Naive thymus-derived CD8-positive, alpha-beta T cell (primary cell): ENCODE measurements at places on chromosomes 7 and 10.

DNA sequence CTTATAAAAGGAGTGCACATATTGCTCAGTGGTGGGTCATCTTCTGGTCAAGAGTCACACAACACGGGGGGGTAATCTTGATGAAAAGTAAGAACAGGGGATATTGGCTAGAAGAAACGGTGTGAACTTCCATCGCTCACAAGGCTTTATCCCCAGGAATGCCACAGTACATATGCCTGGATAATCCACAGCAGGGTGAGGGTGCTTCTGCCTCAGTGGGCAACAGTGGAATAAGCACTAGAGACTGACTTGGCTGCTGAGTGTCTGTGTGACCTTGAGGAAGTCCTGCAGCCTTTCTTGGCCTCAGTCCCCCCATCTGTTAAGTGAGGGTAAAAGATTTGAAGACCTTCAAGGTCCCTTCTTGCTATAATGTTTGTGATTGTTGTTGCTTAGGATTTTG is 44.9 kb upstream of the SHH start:
- no peak for DNase-seq

DNA sequence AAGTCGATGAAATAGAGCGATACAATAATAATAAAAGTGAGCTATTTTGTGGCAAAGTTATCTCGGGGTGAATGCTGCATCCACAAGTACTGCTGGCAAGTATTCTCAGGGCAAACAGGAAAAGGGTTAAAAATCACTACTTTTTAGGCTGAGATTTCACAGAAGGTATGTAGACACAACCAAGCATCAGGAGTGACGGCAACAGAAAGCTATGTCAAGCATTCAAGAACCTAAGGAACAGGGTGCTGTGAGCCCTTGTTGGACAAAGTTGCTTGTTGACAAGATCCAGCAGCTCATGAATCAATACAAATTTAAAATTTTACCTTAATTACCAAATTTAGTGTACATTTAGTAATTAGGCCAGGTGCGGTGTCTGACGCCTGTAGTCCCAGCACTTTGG is 41.2 kb upstream of the C1QL3 start:
- DNase-seq: no peak

- no peak for DNase-seq
These were observed 5.3 kb upstream of the SCIN start for GRCh38 chr7:12564996-12565764.

GRCh38 chr7:33486633-33487032 is 357.3 kb downstream of the BBS9 start:
- DNase-seq: no peak

GRCh38 chr7:140595468-140596092 is 45.0 kb downstream of the DENND2A start:
- no peak for DNase-seq

DNA sequence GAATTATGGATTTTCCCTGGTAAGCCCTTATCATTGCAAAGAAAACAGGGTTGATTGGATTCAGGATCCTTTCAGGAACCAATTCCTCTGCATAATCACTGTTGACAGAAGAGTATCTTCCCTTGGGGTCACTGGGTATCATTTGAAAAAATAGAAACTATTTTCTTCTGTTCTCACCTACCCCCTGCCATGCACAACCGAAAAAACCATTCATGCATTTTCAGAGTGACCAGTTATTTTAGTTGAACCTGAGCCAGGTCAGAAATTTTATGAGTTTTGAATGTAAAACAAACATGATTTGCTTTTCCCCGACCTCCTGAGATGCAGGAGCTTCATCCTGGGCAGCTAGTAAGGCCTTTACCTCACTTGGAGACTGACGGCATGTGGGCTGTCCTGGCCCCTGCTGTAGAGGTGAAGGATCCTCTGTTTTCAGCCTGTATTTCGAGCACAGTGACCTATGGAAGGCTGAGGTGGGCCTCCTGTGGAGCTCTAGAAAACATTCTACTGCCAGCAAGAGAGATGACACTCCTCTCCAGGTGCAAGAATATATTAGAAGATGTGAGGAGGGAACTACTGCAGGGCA is 30.1 kb downstream of the TMEM178B start:
- no peak for DNase-seq

DNA sequence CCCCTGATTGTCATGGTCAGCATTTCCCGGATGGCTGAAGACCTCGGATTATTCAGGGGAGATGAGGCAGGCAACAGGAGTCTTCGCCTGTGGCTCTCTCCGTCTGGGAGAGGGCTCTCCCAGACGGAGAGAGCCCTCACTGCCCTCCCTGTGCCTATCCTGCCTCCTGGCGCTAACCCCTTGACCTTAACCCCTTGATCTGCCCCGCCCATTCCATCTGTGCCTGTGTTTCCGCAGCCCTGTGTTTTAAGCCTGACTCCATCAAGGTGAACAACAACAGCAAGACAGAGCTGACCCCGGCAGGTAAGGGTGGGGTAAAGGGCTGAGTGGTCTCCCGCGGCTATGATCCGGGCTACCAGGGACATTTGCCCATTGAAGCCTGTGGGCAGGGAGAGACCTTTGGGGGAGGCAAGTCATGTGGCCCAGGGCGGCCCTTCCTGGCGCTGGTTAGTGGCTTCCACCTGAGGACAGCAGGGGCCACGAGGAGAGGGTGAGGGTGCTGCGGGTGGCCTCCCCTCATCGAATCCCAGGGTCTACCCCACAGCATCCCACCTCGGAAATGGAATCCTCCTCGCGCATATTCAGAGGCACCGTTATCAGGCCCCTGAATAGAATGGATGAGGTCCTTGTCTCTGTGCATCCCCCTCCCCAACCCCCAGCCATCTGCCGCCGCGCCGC is 4.2 kb upstream of the MUC12 start:
- no peak for DNase-seq

GRCh38 chr7:106054971-106055532 is 57.1 kb downstream of the SYPL1 start:
- no peak for DNase-seq

DNA sequence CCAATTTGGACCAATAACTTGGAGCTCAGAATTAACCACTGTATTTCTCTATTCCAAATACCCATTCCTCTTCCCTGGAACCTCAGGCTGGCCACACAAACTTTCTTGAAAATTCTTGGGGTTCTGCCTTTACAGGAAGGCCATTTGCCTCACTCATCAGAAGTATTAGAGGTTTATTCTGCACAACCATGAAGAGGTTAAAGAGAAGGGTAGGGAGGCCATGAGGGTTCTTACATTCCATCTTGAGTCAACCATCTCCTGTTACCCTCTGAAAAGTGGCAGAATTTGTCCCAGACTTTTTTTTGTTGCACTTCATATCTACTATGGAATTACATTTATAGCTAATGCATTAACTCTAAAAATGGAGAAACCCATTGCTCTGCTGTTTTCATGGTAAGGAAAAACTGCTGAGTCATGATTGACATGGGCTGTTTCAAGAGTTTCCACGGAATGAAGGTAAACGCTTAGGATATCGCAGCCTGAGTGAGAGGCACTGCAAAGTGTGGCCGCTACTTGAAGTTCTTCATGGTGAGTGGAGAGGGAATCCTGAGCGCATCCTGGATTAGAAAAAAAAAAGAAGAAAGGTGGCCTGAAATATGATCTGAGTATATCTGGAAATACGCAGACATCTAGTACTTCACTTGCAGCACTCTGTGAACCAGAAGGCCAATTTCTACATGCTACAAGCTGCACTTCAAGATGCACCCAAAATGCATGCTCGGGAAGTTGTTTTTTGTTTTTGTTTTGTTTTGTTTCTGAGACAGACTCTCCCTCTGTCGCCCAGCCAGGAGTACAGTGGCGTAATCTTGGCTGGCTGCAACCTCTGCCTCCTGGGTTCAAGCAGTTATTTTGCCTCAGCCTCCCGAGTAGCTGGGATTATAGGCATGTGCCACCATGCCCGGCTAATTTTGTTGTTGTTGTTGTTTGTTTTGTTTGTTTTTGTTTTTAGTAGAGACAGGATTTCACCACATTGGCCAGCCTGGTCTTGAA is 83.7 kb downstream of the KIAA1217 start:
- no peak for DNase-seq

GRCh38 chr10:7932301-7933036 is 114.2 kb downstream of the TAF3 start:
- no peak for DNase-seq

- DNase-seq: no peak
These were observed 28.3 kb downstream of the PALS2 start for GRCh38 chr7:24601600-24601999.

GRCh38 chr7:24911213-24911603 is 68.8 kb downstream of the OSBPL3 start:
- no peak for DNase-seq

DNA sequence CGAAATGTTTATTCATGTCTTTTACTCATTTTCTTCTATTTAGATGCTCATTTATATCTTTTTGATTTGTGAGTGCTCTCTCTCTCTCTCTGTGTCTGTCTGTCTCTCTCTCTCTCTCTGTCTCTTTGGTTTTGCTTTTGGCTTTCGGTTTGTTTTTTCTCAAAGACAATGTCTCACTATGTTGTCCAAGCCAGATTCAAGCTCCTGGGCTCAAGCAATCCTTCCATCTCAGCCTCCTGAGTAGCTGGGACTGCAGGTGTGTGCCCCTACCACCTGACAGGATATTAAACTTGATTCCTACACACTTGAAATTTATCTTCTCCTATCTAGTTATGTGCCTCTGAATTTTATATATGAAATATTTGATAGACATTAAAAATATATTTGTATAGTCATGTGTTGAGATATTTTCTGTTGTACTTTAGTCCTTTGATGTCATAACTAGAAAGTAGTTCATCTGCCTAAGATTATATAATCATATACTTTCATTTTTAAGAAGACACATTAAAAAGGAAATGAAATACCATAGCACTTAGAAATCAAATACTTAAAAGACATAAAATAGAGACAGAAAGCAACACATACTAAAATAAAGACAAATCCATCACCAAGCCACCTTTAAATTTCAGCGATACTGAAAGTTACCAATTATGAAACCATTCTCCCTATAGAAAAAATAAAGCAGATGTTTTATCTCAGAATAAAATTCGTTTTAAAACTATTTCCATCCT is 68.1 kb upstream of the SFMBT2 start:
- no peak for DNase-seq

DNA sequence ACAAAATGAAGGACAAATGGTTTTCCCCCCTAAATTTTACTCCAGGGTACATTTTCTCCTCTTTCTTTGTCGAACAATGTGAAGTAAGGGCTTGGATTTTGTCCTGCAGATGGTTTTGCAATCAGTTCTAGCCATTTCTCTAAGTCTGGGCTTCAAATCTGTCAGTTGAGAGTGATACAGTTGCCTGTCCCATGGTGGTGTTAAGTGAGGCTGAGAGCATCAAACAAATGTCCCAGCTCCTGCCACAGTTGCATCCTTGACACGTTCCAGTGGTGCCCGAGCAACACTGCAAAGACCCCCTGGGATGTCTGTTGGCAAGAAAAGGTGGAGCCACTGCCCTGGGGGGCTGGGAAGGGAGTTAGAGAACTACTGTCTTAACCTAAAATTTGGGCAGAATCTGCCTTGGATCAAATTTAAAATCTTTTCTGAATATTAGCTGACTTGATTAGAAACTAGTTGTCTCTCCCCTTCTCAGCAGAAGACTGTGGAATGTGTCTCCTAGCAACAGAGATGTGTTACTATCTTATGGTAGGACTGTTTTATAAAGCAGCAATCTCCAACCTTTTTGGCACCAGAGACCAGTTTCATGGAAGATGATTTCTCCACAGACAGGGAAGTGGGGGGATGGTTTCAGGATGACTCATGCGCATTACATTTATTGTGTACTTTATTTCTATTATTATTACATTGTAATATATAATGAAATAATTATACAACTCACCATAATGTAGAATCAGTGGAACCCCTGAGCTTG is 102.0 kb upstream of the STEAP1B start:
- DNase-seq: no peak

GRCh38 chr7:142152076-142152475 is 40.6 kb downstream of the MGAM2 start:
- DNase-seq: no peak

GRCh38 chr10:89245802-89246201 is 5.8 kb downstream of the LIPA start:
- DNase-seq: no peak

DNA sequence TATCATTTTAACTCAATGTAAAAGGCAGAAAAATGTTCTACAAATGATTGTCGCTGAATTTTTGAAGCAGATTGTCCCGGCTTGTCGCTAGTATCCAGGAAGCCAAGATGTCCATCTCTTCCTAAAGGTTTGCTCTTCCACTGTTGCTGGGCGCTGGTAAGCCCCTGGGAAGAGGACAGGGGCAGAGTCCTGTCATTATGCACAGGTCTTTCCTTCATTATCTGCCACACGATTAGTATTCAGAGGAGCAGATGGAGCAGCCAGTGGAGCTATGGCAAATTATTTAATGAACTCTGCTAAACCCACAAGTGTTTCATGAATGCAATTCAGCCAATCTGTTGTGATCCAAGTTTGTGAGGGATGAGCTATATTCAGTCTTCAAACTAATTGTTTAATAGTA is 499.1 kb upstream of the NRP1 start:
- DNase-seq: no peak

GRCh38 chr10:122998360-122998917 is 10.2 kb downstream of the IKZF5 start:
- DNase-seq: no peak

DNA sequence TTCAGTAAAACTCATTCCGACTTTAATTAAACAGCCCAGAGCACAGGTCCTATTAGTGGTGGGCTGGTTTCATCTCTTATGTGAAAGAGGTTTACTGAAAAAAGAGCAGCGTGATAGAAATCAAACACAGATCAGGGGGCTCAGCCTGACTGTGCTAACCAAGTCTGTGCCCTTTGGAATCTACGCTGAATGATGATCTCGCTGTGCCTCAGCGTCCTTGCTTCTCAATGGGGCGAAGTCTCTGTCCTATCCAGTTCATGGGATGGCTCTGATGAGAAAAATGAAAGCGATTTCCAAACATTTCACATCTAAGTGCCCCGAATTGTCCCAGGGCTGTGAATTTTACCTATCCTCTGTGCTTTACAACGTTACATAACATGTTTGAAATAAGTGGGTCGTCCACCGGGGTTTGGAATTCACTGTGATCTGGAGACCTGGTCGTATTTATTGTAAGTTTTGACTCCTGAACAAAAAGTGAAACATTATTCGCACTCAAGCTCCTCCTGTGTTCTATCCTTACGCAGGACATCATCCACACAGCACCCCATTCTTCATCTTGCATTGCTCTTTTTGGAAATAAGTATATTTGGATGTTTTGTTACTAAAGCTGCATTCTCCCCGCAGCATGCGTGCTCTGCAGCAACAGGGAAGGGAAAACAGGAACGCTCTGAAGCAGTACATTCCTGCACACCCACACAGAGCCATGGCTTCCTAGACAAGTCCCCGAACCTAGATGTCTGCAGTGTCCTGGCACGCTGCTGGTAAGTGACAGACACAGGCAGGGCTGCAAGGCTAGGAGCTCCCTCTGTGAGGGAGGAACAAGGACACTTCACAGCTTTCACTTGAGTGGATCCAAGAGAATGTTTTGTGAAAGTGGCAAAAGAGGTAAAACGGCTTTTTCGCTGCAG is 83.5 kb downstream of the SLC37A3 start:
- no peak for DNase-seq

- no peak for DNase-seq
These were observed 6.6 kb upstream of the SP8 start for GRCh38 chr7:20793248-20793647.

GRCh38 chr7:78080241-78080640 is 281.7 kb downstream of the PHTF2 start:
- no peak for DNase-seq
